CD4-positive, alpha-beta T cell treated with Interferon alpha-2 for 1 hour (primary cell): ENCODE measurements at places on chromosomes 3 and 15.

DNA sequence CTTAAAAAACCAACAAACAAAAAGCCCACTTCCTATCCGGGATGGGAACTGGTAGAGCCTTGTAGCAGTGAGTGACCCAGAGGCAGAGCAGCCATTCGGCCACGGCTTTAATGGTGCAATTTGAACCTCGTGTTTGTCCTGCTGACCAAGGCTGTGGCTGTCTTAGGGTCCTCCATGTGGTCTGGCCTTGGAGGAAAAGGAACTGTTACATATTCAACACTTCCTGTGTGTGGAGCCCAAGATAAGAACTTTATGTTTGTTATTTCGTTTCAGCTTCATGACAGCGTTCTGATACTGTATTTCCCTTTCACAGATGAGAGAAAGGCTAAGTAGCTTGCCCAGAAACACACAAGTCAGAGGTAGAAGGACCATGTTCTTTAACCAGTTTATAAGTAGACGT is 269.8 kb downstream of the SV2B start:
- peak; percentile 31 for DNase-seq

DNA sequence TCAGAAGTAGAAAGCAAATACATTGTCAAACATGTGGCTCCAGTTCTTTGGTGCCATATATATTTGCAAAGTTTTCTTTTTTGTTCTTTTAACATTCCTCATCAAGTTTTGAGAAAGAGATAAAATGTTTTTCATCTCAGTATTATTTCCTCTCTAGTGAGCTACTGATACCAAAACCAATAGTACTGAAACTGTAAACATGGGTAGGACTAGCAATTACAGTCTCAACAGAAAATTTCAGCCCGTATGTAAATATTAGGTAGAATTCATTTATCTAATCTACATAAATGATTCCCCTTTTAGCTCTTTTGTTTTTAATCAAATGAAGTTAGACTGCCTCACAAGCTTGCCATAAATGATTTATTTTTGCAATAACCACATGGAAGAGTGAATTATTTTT is 21.4 kb downstream of the SECISBP2L start:
- no peak for DNase-seq

GRCh38 chr3:72133329-72134011 is 348.5 kb upstream of the PROK2 start:
- no peak for DNase-seq

- no peak for DNase-seq
Measured at GRCh38 chr3:126959921-126960603, 22.9 kb upstream of the PLXNA1 start.

GRCh38 chr3:155941354-155941753 is 70.9 kb downstream of the GMPS start:
- no peak for DNase-seq

- DNase-seq = no peak
Measured at GRCh38 chr3:172717493-172718088, 6.7 kb upstream of the NCEH1 start.

DNA sequence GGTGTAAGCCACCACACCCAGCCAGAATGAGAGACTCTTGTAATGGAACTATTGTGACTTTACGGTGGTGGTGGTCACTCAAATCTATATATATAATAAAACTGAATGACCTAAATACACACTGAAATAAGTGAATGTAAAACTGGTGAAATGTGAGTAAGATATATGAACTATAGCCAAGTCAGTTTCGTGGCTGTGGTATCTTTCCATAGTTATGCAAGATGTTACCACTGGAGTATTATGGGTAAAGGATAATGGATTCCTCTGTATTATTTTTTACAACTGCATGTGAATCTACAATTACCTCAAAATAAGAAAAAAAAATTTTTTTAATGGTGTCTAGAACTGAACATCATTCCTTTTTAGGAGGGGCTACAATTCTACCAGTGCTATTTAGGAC is 21.9 kb downstream of the PIK3CB start:
- DNase-seq = no peak

DNA sequence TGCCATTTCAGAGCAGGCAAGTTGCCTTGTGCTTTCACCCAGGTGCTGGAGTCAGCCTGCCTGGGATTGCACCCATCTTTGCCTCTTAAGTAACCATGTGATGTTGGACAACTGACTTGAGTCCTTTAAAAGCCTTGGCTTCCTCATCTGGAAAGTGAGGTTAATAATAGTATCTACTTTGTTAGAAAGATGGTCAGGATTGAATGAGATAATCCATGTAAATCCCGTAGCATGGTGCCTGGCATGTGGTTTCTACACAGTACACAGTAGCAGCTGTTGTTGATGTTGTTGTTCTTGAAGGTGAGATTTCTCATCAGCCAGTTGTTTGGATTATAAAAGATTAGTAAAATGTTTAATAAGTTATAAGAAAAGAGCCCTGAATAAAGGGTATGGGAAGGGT is 48.8 kb downstream of the PSMD6 start:
- no peak for DNase-seq

DNA sequence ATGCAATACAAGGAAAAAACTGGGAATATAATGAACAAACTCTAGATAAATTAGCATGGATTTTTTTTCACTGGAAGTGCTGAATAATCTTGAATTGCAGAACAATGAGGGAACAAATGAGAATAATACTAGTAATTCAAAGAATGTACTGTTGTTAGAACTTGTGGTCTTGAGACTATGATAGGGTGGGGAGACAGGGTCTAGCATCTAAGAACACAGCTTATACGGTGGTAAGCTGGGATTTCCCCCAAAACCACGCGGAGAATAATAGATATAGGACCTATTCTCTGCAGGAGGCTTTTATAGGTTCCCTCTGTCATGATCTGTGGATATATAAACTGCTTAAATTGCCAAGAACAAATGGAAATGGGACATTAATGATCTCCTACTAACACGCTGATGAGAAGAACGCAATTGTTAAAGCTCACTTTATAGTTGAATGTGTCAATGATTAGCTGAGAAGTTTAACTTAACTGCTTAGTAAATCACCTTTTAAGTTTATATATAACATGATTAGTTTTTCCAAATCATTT is 692.3 kb downstream of the ZPLD1 start:
- DNase-seq = no peak

- DNase-seq = no peak
Measured at GRCh38 chr15:49387471-49387870, 35.6 kb upstream of the FGF7 start.

DNA sequence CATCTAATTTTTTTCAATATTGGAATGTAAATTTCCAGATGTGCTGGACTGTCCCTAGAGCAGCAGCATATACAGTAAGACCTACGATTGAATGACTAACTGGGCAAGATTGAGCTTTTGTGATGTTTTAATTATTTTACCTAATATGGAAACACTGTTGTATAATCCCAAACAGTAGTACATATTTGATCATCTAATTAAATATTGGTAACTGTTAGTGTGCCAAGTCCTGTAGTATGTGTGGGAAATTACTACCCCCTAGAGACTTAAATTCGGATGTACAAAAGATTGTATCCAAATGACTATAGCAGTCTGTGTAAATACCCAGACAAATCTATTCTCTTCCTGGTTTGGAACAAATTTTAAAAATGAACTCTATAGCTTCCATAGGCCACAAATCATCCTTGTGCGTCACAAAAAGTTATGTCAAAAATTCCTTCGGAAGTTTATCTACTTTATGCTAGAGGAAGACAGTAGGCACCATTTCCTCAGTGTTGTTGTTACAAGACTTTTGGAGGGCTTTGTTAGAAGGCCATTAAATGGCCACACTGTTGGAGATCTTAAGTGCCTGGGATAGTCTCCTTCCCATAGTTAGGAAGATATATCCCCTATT is 41.6 kb downstream of the NKIRAS1 start:
- no peak for DNase-seq

GRCh38 chr3:33212406-33212805 is 6.2 kb downstream of the SUSD5 start:
- DNase-seq = no peak

- no peak for DNase-seq
Measured at GRCh38 chr3:15382405-15382923, 44.9 kb downstream of the METTL6 start.

DNA sequence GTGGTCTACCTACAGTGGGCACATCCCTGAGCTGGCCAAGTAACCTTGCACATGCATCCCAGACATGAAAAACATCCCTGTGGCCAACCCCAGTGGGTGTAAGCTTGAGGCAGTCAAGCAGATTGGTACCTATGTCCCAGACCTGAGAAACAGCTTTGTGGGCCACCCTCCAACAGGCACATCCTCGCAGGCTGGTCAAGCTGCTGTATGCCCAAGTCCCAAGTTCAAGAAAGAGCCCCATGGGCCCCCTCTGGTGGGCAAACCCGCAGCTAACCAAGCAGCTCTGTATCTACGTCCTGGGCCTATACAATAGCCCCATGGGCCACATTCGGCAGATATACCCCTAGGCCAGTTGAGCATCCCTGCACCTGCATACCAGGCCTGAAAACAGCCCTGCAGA is 186.3 kb upstream of the GPR149 start:
- no peak for DNase-seq

DNA sequence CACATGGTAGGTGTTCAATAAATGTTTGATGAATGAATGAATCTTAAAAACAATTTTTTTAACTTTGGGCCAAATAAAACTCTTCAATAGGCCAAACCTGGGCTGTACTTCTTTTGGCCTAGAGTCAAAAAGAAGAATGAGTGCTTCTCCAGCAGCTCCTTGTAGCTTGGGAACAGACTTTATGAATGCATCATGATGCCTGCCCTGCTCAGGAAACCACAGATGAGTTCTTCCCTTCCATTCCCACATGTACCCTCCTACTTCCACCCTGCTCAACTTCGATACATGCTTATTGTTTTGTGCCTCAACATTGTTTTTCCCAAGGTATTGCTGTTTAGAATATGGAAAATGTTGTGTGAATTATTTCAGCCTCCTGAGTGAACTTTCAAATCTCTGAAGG is 87.0 kb downstream of the FILIP1L start:
- DNase-seq = no peak

DNA sequence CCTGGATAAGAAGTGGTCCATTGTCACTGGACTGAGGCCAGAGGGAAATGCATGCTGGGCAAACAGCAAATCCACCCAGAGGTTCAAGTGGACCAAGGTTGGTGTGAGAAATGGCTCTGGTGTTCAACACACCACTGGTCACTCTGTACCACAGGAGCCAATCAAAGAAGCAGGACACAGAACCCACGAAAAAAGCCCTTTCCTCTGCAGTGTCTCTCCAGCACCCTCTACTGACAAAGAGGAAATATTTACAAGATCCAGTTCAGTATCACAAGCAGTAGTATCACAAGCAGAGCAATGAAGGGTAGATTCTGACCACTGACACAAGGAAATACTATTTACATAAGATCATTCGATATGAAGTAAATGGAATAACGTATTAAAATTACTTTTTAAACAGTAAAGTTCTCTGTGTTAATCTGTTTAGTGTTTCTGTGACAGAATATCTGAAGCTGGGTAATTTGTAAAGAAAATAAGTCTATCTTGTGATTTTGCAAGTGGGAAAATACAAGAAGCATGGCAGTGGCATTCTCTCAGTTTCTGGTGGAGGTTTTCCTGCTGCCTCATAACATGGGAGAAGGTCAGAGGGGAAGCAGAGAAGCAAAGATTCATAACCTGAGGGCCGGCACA is 390.7 kb downstream of the EFHB start:
- no peak for DNase-seq

GRCh38 chr15:48090115-48090514 is 30.7 kb upstream of the SLC24A5 start:
- no peak for DNase-seq

DNA sequence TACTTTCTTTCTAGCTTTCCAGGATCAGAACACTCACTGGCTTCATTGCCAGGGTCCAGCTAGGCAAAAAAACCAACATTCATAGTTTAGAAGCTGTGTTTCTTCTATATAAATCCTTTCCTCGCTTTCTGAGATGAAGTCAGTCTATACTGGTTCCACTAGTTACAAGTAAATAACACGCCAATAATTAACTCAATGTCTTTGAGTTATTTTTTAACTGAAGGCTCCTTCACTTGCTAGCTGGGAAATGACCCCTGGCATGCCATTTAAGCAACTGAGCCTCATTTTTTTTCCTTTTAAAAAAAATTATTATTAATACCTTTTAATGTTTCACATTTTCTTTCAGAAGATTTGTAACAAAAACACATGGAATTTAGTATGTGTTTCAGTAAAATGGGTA is 2.1 kb upstream of the CCDC174 start:
- DNase-seq = no peak

GRCh38 chr3:38829404-38829803 is 13.4 kb upstream of the SCN10A start:
- DNase-seq = no peak

DNA sequence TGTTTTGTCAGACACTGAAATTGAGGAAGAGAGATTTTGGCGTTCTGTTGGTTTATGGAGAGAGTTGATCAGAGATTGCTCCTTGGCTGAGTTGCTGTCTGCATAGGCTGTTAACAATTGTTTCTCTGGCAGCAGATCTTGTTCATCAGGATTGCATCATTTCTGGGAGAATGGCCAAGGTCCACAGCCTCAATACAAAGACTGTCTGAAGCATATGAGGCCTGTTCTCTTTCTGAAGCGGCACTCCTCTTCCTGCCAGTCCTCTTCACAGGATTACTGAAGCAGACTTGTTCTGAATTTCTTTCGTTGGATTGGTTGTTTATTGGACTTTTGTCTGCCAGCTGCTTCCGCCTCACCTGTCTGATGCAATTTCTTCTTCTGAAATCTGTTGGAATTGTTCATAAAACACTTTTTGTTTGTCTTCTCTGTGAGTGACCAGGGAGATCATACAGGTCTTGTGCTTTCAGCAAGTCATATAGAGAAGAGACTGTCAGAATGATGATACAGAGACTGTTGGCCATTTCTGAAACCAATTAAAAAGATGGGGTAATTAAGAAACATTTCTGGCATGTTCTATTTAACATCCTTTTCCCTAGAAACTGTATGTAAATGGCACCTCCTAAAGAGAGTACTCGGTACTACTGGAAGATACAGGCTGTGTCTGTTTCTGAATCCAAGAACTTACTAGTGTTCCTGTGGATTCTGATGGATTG is 25.5 kb downstream of the SETD5 start:
- DNase-seq = peak; percentile 51

DNA sequence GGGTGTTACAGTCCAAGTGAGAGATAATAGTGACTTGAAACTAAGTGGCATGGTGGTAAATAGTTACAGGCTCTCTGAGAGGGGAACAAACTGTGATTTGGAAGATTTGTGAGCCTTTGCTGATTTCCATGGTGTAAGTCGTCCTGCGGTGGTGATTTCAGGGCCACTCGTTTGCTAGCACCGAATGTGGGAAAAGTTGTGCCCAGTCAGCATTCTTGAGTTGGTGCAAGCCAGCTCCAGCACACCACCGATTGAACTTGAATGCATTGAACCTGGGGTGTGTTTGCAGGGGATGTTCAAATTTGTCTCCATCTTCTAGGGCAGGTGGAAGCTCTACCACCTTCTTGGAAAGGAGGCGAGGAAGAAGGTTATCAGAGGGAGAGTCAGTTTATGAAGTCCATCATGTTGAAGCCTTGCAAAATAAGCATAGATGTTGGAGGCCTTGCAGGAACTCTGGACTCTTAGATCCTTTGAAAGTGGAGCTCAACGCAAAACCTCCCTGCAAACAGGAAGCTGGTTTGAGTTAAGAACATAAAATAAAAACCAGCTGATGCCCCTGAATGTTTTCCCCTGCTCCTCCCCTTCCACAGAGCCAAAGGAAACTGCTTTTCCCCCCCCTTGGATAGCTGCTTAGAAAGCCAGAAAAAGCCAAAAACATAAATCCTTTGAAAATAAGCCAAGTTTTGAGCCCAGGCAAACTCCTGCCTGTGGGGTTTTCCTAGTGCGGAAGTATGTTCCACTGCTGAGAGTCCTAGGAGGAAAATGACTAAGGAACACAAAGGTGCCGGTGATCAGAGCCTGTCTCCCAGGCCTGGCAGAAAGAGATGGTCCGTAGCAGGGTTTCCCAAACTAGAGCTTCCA is 21.9 kb downstream of the MAPKBP1 start:
- no peak for DNase-seq

- no peak for DNase-seq
Measured at GRCh38 chr3:141330235-141330634, 38.1 kb upstream of the ZBTB38 start.
